ENCODE measurements at places on chromosomes 7 and 10.

DNA sequence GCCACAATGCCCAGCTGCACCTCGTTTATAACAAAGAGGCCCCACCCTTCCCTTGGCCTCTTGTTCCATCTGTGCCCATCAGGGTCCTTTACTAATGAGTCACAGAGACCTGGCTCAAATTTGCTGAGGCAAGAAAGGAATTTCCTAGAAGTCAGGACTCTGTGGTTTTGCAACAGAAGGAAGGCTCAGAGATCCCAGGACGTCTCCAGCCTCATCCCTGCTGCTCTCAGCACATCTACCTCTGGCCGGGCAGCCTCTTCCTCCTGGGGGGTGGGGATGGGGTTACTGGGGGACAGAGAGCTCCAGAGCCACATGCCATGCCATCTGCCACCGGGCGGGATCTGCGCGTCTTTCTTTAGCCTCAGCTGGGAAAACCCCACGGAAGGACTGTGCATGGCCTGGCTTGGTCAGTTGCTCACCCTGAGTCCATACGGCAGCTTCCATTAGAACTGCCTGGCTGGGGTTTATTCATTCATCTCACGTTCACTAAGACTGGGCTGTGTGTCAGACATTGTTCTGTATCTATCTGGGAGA is 41.9 kb upstream of the PSMG3 start:
- peak; percentile 83 for DNase-seq

DNA sequence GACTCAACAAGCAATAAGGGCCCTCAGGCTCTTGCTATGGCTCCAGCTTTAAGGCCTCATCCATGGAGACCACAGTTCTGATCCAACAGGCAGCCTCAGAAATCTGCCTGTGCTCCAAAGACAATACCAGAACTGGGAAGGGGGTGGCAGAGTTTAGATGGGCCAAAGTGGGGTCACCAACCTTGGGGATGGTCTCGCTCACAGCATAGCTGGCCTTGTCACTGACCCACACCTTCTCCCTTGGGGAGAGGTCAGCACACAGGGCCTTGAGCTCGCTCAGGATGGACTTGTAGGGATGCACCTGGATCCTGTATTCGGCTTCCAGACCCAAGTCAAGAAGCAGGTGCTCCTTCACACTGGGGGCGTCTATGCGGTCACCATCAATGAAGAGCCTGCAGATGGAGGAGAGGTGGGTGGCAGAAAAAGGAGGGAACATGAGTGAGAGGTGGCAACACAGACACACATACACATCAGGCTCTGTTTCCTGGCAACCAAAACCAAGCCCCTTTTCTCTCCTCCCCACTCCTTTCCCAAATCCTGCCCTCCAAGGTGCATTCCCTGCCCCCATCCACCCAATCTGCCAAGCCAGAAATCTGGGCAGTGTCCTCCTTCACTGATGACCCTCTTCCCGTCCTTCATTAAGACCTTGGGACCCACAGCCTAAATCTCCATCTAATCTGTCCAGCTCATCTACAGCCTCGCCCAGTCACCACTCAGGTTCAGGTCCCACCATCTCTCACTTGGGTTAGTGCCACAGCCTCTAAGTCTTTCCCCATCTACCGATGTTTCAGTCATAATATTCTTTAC is 40.9 kb downstream of the XPNPEP1 start:
- no peak for DNase-seq

- DNase-seq: no peak
Measured at GRCh38 chr10:69230128-69230527, 10.0 kb downstream of the HKDC1 start.

DNA sequence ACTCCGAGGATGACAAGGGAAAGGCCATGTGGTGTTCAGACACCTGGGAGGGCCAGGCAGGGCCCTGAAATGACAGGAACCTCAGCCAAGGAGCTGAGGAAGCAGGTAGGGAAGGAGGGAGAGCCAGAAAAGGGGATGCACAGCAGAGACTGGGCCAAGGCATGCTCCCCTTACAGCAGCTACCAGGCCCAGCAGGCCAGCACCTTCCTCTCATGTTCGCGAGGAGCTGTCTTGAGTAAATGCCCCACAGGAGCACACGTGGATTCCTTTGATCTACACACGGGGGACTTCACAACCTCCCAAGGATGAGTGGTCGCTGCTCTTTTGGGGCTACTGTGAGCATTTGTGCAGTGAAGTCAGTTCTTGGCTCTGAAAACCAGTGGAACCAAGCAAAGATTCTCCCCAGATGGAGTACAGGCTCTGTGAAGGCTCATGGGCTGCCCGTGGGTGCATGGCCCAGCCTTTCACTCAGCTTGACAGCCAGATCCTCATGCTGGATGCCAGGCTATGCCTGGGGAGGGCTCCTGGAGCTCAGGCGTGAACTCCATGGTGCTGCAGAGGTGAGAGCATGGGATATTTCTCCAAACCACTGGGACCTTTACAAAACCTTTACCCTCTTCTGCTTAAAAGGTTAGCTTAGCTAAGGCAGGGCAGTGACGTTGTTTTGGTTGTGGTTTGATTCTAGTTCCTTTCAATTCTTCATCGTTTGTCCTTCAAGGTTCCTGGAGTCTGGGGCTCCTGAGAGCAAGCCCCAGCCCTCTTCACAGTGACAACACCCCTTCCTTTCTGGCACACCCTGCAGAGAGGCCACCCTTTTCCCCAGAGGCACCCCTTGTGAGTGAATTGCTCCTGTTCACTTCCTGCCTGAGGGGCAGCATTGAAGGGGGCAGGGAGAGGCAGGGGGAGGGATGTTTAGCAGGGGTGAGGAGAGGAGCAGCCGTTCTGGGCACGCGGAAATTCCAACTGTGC is 74.2 kb upstream of the ZPBP start:
- DNase-seq: no peak

- DNase-seq: no peak
Measured at GRCh38 chr7:4683884-4684565, 1.9 kb downstream of the FOXK1 start.

- no peak for DNase-seq
Measured at GRCh38 chr7:142508251-142508650, 241.0 kb upstream of the PRSS1 start.

DNA sequence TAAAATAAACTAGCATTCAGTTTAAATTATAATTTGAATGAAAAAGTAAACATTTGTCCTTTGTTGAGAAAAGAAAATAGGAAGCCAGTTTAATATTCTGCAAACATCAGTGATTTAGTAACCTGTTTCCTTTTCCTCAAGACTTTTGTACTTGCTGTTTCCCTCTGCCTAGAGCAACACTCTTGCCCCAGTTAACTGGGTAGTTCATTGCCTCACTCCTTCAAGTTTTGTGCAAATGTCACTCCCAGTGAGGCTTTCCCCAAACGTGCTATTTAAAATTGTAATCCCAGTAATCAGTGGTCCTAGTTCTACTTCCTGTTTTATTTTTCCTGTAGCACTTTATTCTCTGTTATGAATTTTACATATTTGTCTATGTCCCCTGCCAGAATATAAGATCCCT is 23.8 kb downstream of the DLD start:
- no peak for DNase-seq

DNA sequence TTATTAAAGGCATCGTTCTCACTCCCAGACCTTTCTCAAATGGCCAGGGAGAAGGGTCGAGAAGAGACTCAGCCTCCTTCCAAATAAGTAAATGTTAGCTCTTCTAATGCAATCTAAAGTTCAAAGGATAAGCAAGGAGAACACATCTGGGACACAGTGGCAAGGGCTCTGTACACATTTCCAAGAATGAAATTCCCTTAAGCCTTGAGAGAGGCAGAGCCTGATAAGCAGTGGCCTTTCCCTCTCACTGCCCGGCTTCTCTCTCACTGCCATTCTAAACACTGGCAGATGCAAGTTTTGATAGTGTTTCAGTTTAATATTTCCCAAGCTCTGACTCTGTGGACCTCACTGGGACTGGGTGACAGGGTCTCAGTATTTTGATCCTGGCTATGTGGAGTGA is 35.1 kb upstream of the EXOC4 start:
- DNase-seq: no peak
